Colonic mucosa (tissue), 4 donors: ENCODE measurements at places on chromosomes 4 and X.

- DNase-seq: no peak
Measured at GRCh38 chr4:155434366-155434765, 57.6 kb upstream of the MAP9 start.

DNA sequence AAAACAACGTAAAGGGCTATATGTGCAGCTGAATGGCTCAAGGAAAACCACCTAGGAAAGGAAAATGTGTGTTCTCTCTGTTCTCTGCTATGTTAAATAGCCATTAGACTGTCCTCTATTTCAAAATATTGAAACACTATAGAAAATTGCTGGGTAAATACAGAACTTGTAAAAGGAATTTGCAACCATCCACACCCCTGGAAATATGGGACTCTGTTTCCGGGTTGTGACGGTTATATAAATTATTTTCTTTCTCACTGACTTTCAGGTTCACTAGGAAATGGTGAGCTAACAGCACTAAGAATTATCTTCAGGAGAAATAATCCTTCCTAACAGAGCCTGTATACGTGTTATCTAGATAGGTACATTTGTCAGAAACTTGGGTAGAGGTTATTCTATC is 161.0 kb upstream of the DKK2 start:
- DNase-seq: no peak

DNA sequence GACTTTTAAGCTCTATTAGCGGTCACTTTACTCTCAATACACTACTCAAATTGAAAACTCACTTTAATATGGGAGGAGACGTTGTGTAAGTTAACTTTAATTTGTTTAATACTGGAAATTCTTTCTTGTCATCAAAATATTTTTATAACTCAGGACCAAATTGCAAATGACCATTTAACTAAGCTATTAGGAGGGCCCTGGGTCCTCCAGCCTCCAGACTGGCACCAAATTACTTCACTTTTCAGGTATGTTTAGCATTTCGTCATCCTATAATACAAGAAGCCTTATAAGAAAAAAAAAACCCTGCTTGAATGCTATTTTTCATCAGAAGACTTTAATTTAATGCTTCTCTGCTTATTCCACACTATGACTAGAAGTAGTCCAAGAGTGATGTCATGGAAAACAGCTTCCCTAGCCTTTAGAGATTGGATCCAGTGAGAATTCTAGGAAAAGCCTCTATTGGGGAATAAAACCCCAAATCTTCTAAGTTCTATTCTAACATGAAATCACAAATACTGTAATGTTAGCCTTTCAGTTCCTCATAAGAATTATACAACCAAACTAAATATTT is 6.6 kb downstream of the KLHL15 start:
- no peak for DNase-seq

- DNase-seq: no peak
Measured at GRCh38 chrX:39451046-39451445, 646.7 kb downstream of the BCOR start.

DNA sequence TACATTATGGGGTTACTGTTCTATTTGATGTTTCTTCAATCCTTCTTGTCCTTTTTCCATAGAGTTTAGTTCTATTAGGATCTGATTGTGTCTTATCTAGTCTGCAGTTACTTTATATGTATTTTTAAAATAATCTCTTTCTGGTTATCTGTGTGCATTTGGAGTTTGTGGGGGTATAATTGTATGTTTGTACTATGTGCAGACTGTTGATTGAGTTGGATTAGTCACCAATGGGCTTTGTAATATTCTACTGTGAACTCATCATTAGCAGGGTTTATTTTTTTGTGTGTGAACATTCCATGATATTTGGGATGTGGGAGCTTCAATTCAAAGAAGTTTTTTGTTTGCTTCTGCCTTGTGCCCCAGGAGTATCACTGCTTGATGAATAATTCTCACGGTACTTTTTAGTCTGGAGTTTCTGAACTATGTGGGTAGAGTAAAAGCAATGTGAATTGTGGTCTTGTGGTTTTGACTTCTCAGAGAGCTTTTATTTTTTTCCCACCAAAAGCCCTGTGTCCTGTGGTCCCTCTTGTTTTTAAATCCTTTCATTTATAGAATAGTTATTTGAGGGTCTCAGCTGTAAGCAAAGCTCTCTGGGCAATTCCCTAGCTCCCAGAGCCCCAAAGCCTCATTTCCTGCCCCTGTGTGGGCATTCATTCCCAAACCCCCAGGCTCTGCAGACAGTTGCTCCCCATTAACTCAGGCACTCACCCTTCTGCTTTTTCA is 127.8 kb downstream of the PHKA2 start:
- DNase-seq: no peak

- DNase-seq: no peak
Measured at GRCh38 chr4:1492651-1493539, 86.7 kb upstream of the NKX1-1 start.

- no peak for DNase-seq
Measured at GRCh38 chrX:3076416-3076991, 35.2 kb downstream of the ARSF start.
